ENCODE measurements at places on chromosomes 12 and 14. TPM values are rescaled to one million over a fixed set of nuclear protein-coding genes. Genes with fewer than 3 reads are reported as not detected.

The TAS2R9 gene
- not detected for total RNA-seq

The SERPINA10 gene
- 0.06 TPM for total RNA-seq

The TBC1D30 gene
- 9.5 TPM for total RNA-seq

The ASCL1 gene
- total RNA-seq = 0.23 TPM

The NUP37 gene
- total RNA-seq = 17.0 TPM

The PPP4R4 gene
- 0.06 TPM for total RNA-seq

The KRT79 gene
- total RNA-seq = not detected

The FAM222A gene
- 5.0 TPM for total RNA-seq

The GLT1D1 gene
- total RNA-seq = 1.8 TPM

The FGF6 gene
- total RNA-seq = 1.3 TPM

The PRIMA1 gene
- 0.41 TPM for total RNA-seq

Measured in metanephros (tissue), 2 donors.